Esophagus mucosa (tissue), 1 donor: ENCODE measurements at places on chromosomes 6 and 20. TPM values are rescaled to one million over a fixed set of nuclear protein-coding genes. Genes with fewer than 3 reads are reported as not detected.

The ADTRP gene
- 0.72 TPM for total RNA-seq

The SLC13A3 gene
- total RNA-seq: 0.92 TPM

The HLA-DRB5 gene
- not detected for total RNA-seq

The MYBL2 gene
- 17.1 TPM for total RNA-seq

The ULBP2 gene
- 5.2 TPM for total RNA-seq

The ENPP1 gene
- 0.36 TPM for total RNA-seq

The CRISP3 gene
- 8.1 TPM for total RNA-seq

The FAM184A gene
- 0.76 TPM for total RNA-seq

The MRAP2 gene
- 1.0 TPM for total RNA-seq

The ADGRF4 gene
- 13.6 TPM for total RNA-seq

The ABHD16B gene
- not detected for total RNA-seq

The SIRPB1 gene
- 3.5 TPM for total RNA-seq

The SLCO4A1 gene
- 13.7 TPM for total RNA-seq

The TLDC2 gene
- 0.20 TPM for total RNA-seq

The ARFGAP1 gene
- 26.3 TPM for total RNA-seq

The ELOVL4 gene
- 6.8 TPM for total RNA-seq

The MAS1 gene
- not detected for total RNA-seq
